ENCODE measurements at places on chromosomes 11 and 22.

DNA sequence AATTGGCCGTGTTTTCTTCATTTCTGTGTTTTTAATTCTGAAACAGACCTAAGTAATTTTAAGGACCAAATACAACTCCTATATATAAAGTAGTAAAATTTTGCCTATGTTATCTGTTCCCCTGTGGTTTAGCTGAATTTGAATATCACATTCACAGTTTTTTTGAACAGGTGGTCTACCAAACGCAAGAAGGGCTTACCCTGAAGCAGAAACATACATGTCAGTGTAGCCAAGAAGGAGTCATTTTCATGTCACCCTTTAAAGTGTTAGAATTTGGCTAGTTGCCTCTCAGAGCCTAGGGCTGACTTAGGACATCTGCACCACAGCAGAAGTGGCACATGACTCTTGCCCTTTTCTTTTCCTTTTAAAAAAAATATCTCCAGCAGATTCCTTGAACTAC, 34.3 kb downstream of the MYBPC3 start:
- no peak for DNase-seq

- no peak for DNase-seq
Measured at GRCh38 chr11:45751430-45751829, 53.5 kb upstream of the SLC35C1 start.

- no peak for DNase-seq
Measured at GRCh38 chr22:44192816-44193534, 12.2 kb downstream of the PARVG start.

DNA sequence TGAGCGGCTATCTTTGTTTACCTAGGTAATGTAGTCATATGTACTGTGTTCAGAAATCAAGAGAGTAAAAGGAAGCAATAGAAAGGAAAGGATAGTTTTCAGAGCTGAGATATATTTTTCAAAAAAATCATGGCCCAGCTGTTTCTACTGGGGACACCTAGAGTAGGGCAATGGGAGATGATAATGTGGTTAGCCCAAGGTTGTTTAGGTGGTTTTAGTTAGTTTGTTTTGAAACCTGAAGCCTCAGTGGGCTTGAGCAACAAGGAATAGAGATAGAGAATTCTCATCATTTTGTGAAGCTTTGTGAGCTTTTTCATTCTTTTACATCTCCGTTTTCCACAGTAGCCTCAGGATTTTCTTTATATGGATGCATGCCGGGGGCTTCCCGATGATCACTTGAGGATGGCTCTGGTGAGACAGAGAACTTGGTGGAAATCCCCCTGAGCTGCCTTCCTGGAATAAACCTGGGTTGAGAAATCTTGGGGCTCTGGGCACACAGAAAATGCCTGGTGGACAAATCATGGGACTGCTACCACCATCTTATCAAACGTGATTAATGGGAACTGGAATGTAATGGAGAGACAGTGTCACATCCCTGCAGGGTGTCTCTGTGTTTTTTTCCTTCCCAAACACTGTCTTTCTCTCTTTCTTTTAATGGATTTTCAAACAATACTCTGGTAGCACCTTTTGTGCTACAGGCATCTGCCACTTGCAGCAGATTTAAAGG, 49.0 kb downstream of the ARHGAP42 start:
- no peak for DNase-seq

GRCh38 chr11:2265396-2265795, 5.0 kb downstream of the ASCL2 start:
- no peak for DNase-seq

- DNase-seq = no peak
Measured at GRCh38 chr11:28123151-28123581, 15.0 kb downstream of the METTL15 start.

- DNase-seq = no peak
Measured at GRCh38 chr11:125279676-125280418, 115.3 kb downstream of the PKNOX2 start.

DNA sequence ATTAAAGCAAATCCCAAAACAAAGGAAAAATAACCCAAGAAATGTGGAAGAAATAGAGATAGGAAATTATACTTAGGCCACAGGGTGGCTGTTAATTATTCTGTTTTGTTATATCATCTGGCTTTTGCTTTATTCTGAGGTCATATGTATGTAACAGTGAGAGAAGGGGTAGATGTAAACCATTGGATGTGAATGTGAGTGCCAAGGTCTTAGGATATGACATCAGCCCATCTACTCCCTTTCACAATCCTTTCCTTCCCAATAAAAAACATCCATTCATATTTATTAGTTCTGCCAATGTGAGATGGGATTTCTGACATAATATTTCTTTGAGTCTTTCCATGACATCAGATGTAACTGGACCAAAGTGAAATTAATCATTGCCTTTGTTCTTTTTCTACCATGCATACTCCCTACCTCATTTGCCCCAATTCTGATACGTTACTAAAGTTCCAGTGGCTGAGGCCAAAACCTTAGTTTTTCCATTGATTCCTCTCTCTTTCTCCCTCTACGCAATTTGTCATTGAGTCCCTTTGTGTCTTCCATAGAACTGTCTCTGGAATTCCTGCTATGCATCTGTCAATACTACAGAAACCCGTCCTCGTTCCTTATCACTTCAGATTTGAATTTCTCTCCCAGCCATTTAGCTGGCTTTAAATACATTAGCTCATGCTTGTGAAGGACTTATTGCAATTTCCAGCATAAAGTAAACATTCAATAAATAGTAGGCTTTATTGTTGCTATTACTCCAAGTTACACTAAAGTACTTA, 170.3 kb downstream of the ARHGAP42 start:
- no peak for DNase-seq

- DNase-seq = no peak
Measured at GRCh38 chr11:57675176-57675941, 7.4 kb downstream of the ZDHHC5 start.

GRCh38 chr11:18168372-18168771, 4.3 kb upstream of the MRGPRX4 start:
- DNase-seq = no peak

- DNase-seq = no peak
Measured at GRCh38 chr11:9825315-9825714, 161.4 kb downstream of the SWAP70 start.

- peak; percentile 36 for DNase-seq
Measured at GRCh38 chr11:65625628-65626342, 10.2 kb downstream of the PCNX3 start.

DNA sequence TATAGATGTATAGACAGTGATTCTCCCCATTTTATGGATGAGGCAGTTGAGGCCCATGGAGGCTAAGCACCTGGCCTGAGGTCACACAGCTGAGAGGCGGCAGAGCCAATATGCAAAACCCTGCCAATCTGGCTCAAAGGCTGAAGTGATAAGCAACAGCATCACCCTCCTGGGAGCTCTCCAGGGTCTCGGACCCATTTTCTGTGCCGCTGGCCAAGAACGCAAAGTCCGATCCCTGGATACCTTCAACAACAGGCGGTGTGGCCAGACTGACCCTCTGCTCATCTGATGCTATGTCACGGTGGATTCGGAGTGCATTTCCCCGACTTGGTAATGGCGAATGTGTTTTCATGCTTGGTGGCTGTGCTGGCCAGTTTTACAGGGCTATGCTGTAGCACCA, 595.0 kb downstream of the TBC1D22A start:
- no peak for DNase-seq

DNA sequence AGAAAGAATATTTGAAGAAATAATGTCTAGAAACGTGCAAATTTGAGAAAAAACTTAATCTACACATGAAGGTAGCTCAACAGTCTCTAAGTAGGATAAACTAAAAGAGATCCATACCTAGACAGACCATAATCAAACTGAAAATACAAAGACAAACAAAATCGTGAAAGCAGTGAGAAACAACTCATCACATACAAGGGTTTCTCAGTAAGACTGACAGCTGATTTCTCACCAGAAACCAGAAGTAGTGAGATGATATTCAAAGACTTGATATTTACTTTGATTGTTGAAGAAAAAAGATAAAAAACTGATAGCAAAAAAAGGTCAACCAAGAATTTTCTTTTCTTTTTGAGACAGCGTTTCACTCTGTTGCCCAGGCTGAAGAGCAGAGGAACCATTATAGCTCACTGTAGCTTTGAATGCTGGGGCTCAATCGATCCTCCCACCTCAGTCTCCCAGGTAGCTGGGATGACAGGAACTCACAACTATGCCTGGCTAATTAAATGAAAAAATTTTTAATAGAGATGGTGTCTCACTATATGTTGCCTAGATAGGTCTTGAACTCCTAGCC, 17.4 kb downstream of the NPAT start:
- no peak for DNase-seq

DNA sequence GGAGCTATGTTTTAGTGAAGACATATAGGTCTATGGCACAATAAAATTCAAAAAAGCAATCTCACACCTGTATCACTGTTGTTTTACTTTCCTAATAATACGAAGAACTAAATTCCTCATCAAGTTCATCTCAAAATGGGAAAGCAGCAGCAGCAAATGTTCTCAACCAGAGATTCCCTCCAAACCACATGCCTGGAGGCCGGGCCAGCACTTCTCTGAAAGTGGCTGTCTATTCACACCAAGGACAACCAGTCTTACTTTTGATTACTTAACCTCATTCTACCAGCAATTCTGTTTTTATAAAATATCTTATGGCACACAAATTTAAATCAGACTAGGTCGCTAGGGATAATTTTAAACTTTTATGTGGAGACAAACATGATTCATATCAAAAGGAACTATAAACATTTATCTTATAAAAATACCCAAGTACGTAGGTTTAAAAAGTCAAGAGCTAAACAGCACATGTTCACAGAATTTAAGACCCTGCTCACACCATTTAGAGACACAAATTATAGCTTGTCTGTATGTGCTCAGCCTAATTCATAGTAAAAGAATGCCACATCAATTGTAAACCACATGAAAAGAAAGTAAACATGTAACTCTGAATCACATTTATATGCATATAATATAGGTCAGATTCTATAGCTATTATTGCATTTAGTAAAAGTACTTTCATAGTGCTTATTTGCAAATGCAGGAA, 46.1 kb downstream of the RRAS2 start:
- DNase-seq = no peak

DNA sequence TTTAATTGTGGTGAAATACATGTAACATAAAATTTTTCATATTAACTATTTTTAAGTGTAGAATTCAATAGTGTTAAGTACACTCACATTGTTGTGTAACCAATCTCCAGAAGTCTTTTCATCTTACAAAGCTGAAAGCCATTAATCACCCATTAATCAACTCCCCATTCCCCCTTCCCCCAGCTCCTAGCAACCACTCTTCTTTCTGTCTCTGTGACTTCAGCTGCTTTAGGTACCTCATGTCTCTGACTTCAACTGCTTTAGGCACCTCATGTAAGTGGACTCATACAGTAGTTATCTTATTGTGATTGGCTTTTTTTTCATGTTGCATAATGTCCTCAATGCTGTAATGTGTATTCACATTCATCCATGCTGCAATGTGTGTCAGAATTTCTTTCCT, 150.8 kb upstream of the NTM start:
- no peak for DNase-seq

DNA sequence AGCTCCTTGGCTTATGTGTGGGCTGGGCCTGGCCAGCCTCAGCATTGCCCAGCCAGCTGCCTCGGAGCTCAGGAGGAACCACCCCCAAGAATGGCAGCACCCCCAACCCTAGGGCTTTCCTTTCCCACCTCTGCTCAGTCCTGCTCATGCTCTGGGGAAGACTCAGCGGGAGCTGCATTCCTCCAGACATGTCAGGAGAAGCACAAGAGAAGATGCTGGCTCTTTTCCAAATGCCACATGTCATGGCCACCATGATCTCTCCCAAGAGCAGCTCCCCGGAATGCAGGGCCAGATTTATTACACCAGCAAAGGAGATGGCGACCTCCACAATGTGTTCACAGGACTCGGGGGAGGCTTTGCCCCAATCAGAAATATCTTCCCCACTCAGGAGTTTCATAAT, 143.7 kb downstream of the PKNOX2 start:
- DNase-seq = no peak

DNA sequence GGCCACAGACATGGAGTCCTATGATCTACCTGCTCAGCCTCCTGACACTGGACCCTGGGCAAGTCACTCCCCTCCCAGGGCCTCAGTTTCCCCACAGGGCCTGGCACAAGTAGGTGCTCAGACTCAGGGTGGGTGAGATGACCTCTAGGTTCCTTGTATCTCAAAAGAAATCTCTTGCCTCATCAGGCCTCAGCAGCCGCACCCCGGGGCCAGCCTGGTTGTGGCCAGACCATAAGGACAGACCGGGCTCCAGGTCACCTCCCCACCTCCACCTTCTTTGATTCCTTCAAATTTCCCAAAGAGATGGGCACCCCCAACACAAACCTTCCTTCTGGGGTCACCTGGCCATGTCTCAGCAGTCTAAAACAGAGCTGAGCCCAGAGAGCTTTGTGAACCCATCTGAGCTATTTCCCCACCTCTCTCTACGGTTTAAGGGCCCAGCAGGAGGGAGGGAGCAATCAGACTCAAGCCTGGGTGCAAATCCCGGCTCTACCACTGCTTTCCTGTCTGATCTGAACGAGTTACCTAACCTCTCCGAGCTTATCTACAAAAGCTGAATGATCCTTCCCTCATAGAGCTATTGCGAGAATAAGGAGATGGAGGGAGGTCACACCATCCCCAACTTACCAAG, 2.5 kb upstream of the APOL4 start:
- DNase-seq = no peak

- DNase-seq = no peak
Measured at GRCh38 chr22:42758931-42759629, 38.4 kb upstream of the A4GALT start.

GRCh38 chr11:16895306-16895705, 118.9 kb downstream of the PLEKHA7 start:
- no peak for DNase-seq

DNA sequence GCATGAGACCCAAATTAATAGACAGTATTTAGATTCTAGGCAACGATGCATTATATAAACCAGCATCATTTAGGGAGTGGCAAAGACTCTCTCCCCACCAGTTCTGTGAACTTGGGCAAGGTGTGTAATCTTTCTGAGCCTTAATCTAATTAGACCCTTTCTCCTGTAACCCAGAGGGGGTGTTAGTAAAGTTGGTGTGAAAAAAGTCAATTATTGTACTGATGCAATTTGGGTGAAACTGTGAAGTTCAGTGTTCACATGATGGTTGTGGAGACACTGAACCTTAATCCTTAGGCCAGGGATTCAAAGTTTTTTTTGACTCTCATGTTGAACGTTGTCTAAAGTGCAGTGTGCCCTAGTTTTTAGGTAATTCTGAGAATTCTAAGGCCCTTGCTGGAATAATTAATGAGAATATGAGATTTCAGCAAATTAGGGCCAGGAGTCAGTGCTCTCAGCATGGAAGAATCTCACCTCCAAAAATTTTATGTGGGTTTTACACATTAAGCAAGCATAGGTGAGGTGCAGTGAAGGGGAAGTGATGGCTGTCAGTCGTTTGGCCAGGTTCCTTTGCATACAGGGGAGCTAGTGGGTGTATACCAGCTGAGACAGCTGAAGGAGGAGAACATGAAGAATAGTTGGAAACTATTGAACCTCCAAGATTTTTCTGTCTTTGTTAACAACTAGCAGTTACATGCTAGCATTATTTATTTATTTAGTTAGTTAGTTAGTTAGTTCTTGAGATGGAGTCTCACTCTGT, 94.2 kb downstream of the PTPRJ start:
- DNase-seq = no peak
